ENCODE measurements at places on chromosomes 1 and 21.

DNA sequence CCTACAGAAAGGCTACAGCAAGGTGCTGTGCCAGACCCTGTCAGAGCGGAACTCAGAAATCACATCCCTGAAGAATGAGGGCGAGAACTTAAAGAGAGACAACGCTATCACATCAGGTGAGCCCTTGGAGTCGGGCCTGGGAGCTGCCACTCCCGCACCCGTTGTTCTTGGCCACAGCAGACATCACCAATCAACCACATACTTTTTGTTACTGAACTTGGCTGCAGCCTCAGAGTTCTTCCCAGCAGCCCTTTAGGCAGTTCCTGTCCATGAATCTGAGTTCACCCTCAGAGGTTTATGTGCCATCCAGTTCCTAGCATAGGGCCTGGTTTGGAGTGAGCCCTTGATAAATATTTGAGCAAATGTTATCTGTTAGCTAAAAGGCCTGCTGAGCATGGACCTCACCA is 61.6 kb downstream of the FHAD1 start:
- DNase-seq: no peak

DNA sequence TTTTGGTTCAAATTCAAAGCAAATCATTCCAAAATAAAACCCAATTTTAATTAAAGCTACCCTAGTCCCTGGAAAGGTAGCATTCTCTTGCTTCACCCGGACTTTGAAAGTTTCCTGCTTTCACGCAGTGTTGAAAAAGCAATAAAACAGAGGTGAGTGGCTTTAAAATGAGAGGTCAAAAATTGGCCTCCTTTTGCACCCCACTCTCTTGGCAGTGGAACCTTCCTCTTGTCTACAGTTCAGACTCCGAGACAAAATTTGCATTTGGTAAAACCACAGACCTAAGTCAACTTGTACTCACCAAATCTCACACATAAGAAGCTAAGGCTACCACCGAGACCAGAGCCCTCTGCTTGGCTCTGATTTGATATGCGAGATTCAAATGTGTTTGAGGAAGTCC is 252.7 kb downstream of the TTLL7 start:
- DNase-seq: no peak

GRCh38 chr1:39109644-39110043 is 83.5 kb downstream of the NDUFS5 start:
- no peak for DNase-seq

GRCh38 chr21:16838331-16838730 is 674.5 kb upstream of the CXADR start:
- no peak for DNase-seq

DNA sequence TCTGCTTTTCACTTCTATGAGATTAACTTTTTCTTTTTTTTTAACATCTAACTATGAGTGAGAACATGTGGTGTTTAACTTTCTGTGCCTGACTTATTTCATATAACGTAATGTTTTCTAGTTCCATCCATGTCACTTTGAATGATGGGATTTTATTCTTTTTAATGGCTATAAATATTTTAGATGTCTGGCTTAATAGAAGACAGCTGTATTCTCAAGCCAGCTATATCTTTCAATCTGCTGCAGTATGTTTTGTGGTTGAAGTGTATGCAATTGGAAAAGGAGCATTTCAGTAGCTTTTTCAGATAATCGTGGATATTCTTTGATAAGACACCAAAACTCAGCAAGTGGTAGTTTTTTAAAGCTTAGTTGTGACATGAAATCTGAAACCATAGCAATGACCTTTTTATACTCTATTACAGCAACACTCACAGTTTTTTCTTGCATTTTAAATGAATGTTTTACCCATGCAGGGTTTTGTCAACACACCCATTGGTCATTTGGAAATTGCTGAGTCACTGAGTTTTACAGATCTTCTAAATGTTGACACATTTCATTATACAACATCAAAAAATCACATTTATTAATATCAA is 5.7 kb upstream of the SVBP start:
- no peak for DNase-seq

GRCh38 chr1:246317332-246318035 is 189.6 kb downstream of the SMYD3 start:
- no peak for DNase-seq

GRCh38 chr1:32724678-32725614 is 22.4 kb upstream of the SYNC start:
- DNase-seq: no peak

DNA sequence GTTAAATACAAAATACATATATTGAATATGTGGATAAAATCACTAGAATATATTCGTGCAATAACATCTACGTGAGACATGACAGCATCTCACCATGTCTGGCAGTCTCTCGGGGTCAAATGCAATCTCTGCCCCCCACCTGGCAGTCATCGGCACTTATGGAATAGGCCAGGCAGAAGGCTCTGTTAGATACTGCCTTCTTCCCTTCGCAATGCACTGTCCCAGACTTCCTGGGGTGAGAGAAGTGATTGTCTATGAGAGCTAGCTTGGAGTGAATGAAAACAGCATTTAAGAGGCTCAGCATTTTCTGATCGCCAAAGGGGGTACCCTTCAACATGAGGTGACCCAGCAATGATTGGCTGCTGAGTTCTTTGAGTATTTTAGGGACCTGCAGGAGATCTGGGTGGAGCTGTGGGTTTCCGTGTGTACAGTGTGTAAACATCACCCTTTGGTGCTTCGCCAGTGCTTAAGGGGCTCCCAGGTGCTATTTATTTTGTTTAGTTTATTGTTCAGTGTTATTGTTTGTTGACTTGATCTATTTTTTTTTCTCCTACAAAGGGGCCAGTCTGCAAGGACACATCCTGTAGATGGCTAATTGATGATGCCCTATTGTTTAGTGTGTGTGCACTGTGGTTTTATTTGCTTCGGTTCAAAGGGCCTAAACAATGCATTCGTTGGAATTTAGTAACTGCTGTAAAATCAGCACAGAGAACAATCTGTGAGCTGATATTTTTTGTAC is 10.2 kb downstream of the ERG start:
- DNase-seq: no peak

DNA sequence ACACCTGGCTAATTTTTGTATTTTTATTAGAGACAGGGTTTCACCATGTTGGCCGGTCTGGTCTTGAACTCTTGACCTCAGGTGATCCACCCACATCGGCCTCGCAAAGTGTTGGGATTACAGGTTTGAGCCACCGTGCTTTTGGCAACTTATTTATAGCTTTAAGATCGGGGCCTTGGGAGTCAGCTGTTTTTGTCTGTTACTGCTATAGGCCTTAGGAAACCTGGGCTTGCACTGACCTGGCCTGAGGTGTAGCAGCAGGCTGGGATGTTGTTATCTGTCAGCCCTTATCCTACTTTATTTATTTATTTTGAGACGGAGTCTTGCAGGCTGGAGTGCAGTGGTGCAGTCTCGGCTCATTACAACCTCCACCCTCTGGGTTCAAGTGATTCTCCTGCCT is 11.4 kb downstream of the SZRD1 start:
- no peak for DNase-seq

DNA sequence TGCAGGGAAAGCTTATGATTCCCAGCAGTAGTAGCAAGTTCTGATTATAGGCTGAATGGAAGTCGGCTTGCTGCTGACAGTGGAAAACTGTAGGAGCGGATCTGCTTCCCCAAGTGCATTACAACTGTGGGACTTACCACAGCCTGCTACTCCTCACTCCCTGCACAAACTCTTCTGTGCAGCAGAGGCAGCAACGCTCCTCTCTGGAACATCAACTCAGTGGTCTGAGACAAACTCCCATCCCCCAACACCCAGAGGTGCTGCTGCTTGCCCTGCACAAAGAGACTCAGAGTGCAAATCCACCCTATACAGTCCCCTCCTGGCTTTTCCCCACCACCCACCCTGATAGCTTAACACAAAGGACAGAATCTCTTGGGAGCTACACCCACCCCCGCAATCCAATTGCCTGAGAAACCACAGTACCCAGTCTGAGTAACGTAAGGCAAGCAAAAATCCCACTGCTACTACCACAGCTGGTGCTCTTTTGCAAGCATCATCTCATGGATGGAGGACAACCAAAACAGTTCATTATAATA is 1455.2 kb downstream of the AMY1C start:
- DNase-seq: no peak

DNA sequence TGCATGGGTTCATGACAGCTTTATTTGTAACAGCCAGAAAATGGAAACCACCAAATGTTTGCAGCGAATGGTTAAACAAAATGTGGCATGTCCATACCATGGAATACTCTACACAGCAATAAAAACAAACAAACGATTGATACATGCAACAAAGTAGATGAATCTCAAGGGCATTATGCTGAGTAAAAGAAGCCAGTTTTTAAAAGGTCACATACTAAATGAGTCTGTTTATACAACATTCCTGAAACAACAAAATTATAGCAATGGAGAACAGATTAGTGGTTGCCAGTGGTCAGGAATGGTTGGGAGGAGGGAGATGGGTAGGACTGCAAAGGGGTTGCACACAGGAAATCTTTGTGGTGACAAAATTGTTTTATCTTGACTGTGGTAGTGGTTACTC is 202.4 kb upstream of the UBE2U start:
- no peak for DNase-seq

- no peak for DNase-seq
These were observed 24.6 kb upstream of the DNAJC11 start for GRCh38 chr1:6726253-6726652.

GRCh38 chr1:228283043-228283371 is 75.2 kb downstream of the OBSCN start:
- DNase-seq: no peak

DNA sequence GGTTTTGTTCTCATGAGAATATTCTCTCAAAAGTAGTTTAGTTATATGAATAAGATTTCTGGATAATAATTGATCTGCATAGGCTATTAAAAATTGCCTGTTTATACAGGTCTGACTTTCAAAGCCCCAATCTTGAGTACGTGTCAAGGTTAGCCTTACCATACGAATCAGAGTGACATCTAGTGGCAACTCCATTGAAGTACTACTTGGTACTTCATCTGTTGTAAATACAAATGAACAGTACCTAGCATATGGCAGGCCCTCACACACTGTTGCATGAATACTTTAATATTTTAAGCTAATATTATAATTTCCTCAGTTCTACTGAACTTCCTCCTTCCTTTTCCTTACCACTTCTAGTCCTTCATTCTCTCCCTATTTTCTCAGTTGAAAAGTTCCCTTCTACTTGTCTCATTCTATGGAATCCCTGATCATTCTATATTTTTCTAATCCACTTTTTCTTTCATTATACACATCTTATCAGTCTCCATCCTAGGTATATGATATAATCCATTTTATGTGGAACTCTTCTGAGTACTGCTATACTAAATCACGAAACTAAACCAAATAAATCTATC is 101.2 kb downstream of the AKT3 start:
- no peak for DNase-seq

- no peak for DNase-seq
These were observed 81.2 kb upstream of the WNT4 start for GRCh38 chr1:22224091-22224490.

- DNase-seq: no peak
These were observed 32.4 kb downstream of the PRMT2 start for GRCh38 chr21:46667741-46668380.

- DNase-seq: no peak
These were observed 6.0 kb upstream of the LRRC71 start for GRCh38 chr1:156914440-156914856.

GRCh38 chr1:243482141-243483022 is 226.5 kb downstream of the SDCCAG8 start:
- DNase-seq: no peak

- no peak for DNase-seq
These were observed 670.9 kb upstream of the NR5A2 start for GRCh38 chr1:199356561-199356960.

- DNase-seq: no peak
These were observed 73.3 kb upstream of the PAXBP1 start for GRCh38 chr21:32844653-32845436.

GRCh38 chr1:208935517-208936187 is 647.9 kb upstream of the CAMK1G start:
- no peak for DNase-seq

- no peak for DNase-seq
These were observed 25.6 kb upstream of the IL20 start for GRCh38 chr1:206839857-206840256.

DNA sequence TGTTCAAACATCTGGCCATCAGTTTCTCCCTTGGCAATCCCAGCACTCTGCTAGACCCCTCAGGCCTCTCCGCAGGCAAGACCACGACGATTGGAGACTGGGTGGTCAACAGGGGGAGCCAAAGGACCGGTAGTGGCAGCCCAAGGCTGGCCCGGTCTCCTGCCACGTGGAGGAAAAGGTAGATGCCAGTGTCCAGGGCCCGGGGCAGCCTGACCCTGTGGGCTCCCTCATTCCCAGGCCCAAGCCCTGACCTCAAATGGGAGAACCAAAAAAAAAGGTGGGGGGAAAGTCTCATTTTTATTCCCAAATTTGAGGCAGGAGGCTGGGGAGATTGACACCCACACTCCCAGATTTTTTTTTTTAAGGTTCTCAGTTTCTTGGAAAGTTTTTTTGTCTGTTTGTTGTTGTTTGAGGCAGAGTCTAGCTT is 24.8 kb downstream of the S100A6 start:
- DNase-seq: peak; percentile 73

DNA sequence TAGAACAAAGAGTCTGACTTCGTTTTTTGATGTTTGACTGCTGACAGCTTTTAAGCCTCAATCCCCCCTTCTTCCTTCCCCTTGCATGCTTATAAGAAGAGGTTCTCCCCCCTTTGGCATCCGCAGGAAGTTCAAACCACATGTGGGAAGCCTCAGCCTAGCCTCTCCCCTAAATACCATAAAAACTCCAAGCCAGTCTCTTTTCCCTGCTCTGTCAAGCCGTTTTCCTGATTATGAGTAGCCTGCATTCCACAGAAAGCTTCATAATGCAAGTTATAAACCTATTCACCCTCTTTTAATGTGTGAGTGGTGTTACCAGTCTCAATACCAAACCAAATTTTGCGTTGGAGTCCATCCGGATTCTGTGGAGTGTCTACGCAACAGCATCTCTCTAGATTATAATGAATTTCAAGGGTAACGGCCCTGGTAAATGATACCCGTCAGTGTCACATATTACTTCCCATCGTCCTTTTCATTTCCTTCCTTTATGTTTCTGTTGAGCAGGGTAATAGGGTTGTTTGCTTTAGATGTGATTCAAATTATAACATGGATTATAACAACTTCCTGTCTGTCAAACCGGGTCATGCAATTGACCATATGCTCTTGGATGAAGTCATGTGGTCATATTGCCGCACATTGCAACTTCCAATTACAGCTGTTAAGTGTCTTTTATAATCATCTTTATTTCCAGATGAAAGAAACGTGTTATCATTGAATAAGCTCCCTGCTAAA is 717.5 kb downstream of the RWDD3 start:
- DNase-seq: no peak

GRCh38 chr1:54882519-54882918 is 4.5 kb downstream of the DHCR24 start:
- DNase-seq: no peak

- no peak for DNase-seq
These were observed 26.1 kb upstream of the KCNE2 start for GRCh38 chr21:34337741-34338140.

GRCh38 chr1:105419030-105419429 is 1637.4 kb upstream of the PRMT6 start:
- no peak for DNase-seq
